ENCODE measurements at places on chromosomes 4 and X. TPM values are rescaled to one million over a fixed set of nuclear protein-coding genes. Genes with fewer than 3 reads are reported as not detected.

DNA sequence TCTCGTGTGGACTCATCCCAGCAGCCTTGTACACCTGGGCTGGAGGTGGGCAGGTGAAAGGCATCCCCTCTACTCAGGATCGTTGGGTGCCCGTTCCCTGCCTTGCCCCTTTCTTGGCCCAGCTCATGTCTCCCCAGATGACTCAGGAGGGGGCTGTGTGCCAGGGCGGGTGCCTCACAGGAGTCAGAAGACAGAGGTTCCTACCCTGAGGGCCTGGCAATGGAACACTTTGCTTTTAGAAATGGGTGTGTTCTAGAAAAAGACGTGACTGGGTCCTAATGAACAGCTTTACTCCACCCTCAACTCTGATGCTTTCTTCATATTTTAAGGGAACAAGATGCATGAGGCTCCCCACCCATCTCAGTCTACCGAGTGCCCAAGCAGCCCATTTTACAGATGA, 22.5 kb upstream of the TRIM2 start:
- DNase-seq: no peak

Gene TCEAL6
- not detected for total RNA-seq

Gene PPARGC1A
- total RNA-seq: 4.4 TPM

Gene CXCL3
- total RNA-seq: 2.5 TPM

All from fibroblast of lung (primary cell).